Left ventricle myocardium inferior (tissue), 1 donor: ENCODE measurements at places on chromosomes 3 and 15. TPM values are rescaled to one million over a fixed set of nuclear protein-coding genes. Genes with fewer than 3 reads are reported as not detected.

Gene GPR87
- not detected for total RNA-seq

GRCh38 chr15:90570643-90571042 is 40.9 kb downstream of the CRTC3 start:
- H3K36me3 ChIP-seq, result no peaks in the 10 kb centered on the region
- no peak for DNase-seq
- H3K4me3 ChIP-seq, result peak overlapping the region; percentile 35

DNA sequence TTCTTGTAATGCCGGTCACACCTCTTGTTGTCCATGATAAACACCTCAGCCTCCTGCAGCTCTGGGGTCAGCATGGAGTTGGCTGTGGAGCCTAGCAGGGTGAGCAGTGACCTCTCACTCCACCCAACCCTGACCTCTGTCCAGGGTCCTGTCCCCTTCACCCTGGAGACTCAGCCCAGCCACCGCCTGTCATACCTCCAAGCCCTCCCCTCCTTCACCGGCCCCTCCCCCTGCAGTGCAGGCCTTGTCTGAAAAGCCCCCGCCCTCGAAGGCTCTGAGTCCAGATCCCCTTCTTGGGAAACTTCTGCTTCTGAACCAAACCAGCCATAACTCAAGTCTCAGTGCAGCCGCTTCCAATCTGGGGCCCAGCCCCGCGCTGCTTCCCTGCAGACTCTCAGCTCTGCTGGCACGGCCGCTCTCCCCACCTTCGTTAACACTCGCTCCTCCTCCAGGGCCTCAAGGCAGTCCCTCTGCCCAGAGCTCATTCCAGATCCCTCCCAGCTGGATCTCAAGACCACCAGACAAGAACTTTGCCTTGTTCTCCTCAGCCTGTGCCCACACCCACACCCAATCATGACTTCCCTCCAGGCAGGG is 25.4 kb upstream of the PRSS50 start:
- no peak for DNase-seq
- no peak overlapping the region for H3K4me3 ChIP-seq
- no peaks in the 10 kb centered on the region for H3K4me1 ChIP-seq
- H3K36me3 ChIP-seq, result no peaks in the 10 kb centered on the region

DNA sequence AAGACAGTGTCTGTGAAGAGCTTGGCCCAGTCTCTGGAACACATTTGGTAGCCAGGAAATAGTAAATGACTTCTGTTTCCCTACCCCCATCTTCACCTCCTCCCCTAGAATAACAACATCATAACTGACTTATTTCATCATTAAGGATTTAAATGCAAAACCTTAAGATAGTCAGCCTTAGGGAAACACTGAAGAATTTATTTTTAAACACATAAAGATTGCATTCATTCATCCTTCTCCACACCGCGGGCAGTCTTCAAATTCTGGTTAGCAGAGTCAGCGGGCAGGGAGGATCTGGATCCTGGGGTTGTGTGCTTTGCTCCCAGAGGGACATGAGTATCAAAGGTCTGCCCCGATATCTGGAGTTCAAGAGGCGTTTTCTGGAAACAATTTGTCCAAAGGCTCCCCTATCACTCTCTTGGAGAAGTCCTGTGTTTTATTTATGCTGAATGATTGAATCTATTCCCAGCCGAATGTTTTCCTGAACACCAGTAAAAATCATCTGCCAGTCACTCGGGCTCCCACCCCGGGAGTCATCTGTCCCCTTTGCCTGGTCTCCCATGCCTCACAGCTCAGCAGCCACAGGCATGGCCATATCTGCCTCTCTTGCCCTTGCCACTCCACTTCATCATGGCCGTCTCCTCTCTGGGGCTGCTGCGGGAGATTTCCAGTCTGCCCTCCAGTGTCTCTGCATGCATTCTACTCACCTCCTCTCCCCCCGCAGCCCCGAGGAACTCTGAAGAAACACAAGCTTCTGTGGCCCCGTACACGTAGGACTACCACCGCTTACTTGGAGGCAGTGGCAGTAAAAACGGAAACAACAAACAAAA is 234.7 kb upstream of the CTDSPL start:
- H3K36me3 ChIP-seq, result peaks cover 23% of the 10 kb centered on the region
- H3K4me3 ChIP-seq, result no peak overlapping the region
- H3K4me1 ChIP-seq, result peaks cover 50% of the 10 kb centered on the region
- no peak overlapping the region for H3K27ac ChIP-seq
- no peak for DNase-seq

DNA sequence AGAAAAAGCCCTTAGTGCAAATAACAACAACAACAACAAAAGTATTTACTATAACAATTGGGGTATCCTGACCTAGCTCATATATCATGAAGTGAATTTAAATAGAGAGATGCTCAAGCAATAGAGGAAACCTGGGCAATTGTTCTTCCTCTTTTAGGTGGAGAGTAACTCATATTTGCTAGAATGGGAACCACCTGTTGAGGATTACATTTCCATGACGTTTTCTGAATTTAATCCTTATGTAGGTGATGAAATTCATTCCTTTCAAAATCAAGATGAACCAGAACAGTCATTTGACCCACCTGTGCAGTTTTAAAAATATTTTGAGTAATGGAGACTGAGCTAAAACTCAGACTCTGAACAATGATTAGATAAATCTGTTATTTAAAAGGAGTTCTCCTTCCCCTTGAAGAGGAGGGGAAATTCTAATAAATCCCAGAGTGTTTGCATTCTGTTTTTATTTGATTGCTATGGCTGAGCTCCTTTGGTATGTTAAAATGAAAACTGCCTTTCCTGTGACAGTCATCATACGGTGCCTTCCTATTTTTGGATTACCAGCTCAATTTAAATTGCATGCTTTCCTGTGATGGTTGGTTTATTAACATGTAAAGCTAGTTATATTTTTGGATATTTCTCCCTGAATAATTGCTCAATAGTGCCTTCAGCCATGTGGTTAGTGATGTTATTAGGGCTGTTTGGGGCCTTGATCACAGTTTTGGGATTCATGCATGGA is 24.3 kb downstream of the VPS8 start:
- H3K4me1 ChIP-seq, result peaks cover 24% of the 10 kb centered on the region
- no peak overlapping the region for H3K27ac ChIP-seq
- no peak for DNase-seq

GRCh38 chr3:23762759-23763477 is 42.8 kb upstream of the UBE2E1 start:
- H3K27me3 ChIP-seq, result no peaks in the 10 kb centered on the region
- H3K4me1 ChIP-seq, result peaks cover 6% of the 10 kb centered on the region
- peak; percentile 21 for DNase-seq

GRCh38 chr3:16253601-16254000 is 11.1 kb downstream of the DPH3 start:
- H3K36me3 ChIP-seq, result no peaks in the 10 kb centered on the region
- no peaks in the 10 kb centered on the region for H3K27me3 ChIP-seq
- H3K4me1 ChIP-seq, result peaks cover 25% of the 10 kb centered on the region
- H3K27ac ChIP-seq, result peak overlapping the region; percentile 66

Gene ASB14
- 23.3 TPM for total RNA-seq

DNA sequence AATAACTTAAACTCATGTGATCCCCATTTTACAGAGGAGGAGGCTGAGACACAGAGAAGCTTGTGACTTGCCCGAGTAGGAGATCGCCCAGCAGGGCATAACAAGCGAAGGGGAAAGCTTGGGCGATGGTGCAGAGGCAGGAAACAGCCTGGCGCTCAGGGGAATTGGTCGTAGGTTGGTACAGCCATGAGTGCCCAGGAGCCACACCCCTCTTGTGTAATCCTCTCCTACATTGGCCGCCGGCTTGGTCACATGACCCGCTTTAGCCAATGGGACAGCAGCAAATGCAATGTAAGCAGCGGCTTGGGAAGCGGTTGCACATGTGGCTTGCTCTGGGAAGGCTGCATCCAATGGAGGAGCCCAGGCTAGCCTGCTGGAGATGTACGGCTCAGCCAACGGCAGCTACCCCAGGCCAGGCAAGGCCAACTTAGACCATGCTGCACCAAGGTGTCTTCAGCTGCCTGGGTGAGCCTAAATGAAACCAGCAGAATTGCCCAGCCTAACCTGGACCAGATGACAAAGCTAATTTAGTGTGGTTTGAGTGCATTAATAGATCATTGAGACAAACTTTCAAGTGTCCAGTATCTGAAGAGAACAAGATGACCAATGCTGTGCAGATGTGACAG is 50.3 kb upstream of the SLC6A6 start:
- no peaks in the 10 kb centered on the region for H3K36me3 ChIP-seq
- no peak overlapping the region for H3K27ac ChIP-seq
- H3K27me3 ChIP-seq, result peaks cover 75% of the 10 kb centered on the region
- no peaks in the 10 kb centered on the region for H3K4me1 ChIP-seq
- no peak for DNase-seq
- H3K4me3 ChIP-seq, result no peak overlapping the region

Gene HTR3E
- not detected for total RNA-seq

- no peaks in the 10 kb centered on the region for H3K27me3 ChIP-seq
- peak overlapping the region; percentile 84 for H3K27ac ChIP-seq
- DNase-seq, result peak; percentile 83
- peaks cover 98% of the 10 kb centered on the region for H3K4me1 ChIP-seq
- peak overlapping the region; percentile 52 for H3K4me3 ChIP-seq
Observed at GRCh38 chr15:91942720-91943394, 89.3 kb downstream of the SLCO3A1 start.

- DNase-seq, result no peak
- H3K4me3 ChIP-seq, result no peak overlapping the region
- no peak overlapping the region for H3K27ac ChIP-seq
- peaks cover 12% of the 10 kb centered on the region for H3K4me1 ChIP-seq
Observed at GRCh38 chr3:17935222-17935621, 192.8 kb upstream of the TBC1D5 start.

- H3K27me3 ChIP-seq, result no peaks in the 10 kb centered on the region
- no peak for DNase-seq
- no peak overlapping the region for H3K4me3 ChIP-seq
Observed at GRCh38 chr3:152583963-152584362, 251.0 kb upstream of the P2RY1 start.

- no peaks in the 10 kb centered on the region for H3K36me3 ChIP-seq
- DNase-seq, result no peak
- H3K27ac ChIP-seq, result no peak overlapping the region
- H3K27me3 ChIP-seq, result peaks cover 5% of the 10 kb centered on the region
- no peaks in the 10 kb centered on the region for H3K4me1 ChIP-seq
Observed at GRCh38 chr3:112619295-112619694, 21.6 kb downstream of the CCDC80 start.

GRCh38 chr3:58231666-58232065 is 5.9 kb upstream of the ABHD6 start:
- H3K27me3 ChIP-seq, result no peaks in the 10 kb centered on the region
- H3K4me1 ChIP-seq, result peaks cover 4% of the 10 kb centered on the region
- H3K4me3 ChIP-seq, result no peak overlapping the region
- H3K36me3 ChIP-seq, result no peaks in the 10 kb centered on the region
- no peak overlapping the region for H3K27ac ChIP-seq

Gene LARP6
- 50.6 TPM for total RNA-seq

DNA sequence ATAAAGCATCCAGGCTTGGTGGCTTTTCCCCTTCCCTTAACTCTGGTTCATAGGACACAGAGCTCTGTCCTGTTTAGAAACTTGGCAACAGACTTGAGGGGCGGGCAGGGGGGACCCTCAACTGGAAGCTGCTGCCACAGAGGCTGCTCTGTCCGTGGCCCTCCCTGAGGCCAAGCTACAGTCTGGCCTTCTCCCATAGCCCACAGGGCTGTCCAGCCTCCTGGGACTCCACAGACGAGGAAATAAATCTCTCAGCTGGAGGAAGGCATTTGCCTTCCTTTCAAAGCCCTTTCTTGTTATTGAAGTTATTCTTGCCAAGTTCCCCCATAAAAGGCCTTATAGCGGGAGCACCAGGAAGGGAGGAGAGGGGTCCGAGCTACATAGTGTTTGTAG is 248.8 kb upstream of the TPM1 start:
- H3K27ac ChIP-seq, result no peak overlapping the region
- no peak overlapping the region for H3K4me3 ChIP-seq
- peaks cover 13% of the 10 kb centered on the region for H3K4me1 ChIP-seq
- no peaks in the 10 kb centered on the region for H3K27me3 ChIP-seq

Gene MINAR1
- total RNA-seq, result 0.05 TPM

DNA sequence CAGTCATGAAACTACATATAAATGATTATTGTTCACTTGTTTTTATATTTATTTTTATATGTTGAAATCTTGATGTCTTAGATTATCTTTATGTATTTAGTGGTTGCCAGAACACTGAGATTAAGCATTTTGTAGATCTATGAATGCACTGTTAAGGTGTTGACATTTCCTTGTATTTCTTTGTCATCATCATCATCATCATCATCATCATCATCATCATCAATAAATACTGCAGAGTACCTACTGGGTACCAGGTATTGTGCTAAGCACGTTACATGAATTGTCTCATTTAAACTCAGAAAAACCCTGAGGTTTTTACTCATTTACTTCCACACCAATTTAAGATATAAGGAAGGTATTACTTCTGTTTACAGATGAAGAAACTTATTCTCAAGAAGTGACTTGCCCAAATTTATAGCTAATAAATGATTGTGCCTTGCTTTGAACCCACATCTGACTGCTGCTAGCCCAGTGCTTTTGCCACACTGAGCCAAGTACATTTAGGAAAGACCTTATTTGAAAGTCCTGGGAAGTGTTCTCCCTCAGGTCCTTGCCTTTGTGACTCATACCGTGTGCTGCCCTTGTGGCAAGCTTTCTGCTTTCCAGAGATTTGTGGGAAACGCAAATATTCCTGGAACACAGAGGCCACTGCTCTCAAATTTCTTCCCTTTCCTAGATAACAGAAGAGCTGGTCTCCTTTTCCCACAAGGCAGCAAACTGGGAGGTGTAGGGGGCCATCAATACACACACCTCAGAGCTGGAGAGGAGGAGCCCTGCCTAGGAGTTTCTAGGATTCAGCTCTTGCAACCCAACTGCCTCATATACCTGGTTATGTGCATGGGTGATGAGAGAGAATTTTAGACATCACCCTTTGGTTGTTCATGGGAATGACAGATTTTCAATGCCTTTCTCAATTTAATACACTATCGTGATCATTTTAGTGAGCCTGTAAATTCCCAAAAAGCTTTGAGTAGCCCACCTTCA is 115.4 kb upstream of the C15orf61 start:
- no peaks in the 10 kb centered on the region for H3K36me3 ChIP-seq
- no peak for DNase-seq
- H3K27ac ChIP-seq, result no peak overlapping the region
- H3K4me1 ChIP-seq, result no peaks in the 10 kb centered on the region
- no peaks in the 10 kb centered on the region for H3K27me3 ChIP-seq

Gene CLCN2
- 1.7 TPM for total RNA-seq
